ENCODE measurements at places on chromosomes 3 and 15. TPM values are rescaled to one million over a fixed set of nuclear protein-coding genes. Genes with fewer than 3 reads are reported as not detected.
A peak's percentile ranks its signal among the peaks of the same experiment; 100 is the strongest.

PML gene
- total RNA-seq = 5.8 TPM

GRCh38 chr15:68994981-68995761, 19.3 kb upstream of the NOX5 start:
- DNase-seq = no peak

DNA sequence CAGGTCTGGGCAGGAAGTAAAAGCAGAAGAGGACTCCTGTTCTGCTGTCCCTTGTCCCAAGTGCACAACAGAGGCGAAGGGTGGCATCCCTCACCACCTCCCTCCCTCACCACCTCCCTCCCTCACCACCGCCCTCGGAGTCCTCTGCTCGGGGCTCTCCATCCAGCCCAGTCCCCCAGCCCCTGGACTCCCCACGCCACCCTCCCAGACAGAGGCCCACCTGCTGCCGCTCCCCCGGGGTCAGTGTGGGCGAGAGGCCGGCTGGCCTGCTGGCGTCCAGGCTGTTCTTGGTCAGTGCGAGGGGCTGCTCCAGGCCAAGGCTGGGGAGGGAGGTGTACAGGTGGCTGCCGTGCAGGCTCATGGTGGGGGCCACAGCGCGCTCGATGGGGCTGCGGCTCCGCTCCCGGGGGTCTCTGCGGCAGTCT, 79.1 kb downstream of the VGLL4 start:
- DNase-seq = no peak

GRCh38 chr15:39478996-39479395, 101.9 kb upstream of the THBS1 start:
- no peak for DNase-seq

DNA sequence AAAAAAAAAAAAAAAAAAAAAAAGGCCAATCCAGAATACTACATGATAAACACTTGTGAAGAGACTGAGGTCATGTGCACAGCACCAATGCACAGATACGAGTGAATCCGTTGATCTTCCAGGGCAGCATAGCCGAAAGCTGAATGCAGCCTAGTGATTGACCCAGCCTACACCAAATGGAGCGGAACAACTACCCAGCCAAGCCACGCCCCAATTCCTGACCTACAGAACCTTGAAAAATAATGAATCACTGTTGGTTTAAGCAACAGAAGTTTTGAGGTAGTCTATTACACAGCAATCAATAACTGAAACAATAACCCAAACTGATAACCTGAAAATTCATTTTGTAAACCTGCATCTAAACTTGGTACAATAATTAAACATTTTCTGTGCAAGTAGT, 361.0 kb downstream of the FHIT start:
- DNase-seq = no peak

- peak; percentile 44 for DNase-seq
Measured at GRCh38 chr3:188578576-188579363, 424.8 kb downstream of the LPP start.

- no peak for DNase-seq
Measured at GRCh38 chr15:92519709-92520108, 126.0 kb downstream of the ST8SIA2 start.
